Tongue (tissue), 3 donors: ENCODE measurements at places on chromosomes 2 and 18.
A peak's percentile ranks its signal among the peaks of the same experiment; 100 is the strongest.

DNA sequence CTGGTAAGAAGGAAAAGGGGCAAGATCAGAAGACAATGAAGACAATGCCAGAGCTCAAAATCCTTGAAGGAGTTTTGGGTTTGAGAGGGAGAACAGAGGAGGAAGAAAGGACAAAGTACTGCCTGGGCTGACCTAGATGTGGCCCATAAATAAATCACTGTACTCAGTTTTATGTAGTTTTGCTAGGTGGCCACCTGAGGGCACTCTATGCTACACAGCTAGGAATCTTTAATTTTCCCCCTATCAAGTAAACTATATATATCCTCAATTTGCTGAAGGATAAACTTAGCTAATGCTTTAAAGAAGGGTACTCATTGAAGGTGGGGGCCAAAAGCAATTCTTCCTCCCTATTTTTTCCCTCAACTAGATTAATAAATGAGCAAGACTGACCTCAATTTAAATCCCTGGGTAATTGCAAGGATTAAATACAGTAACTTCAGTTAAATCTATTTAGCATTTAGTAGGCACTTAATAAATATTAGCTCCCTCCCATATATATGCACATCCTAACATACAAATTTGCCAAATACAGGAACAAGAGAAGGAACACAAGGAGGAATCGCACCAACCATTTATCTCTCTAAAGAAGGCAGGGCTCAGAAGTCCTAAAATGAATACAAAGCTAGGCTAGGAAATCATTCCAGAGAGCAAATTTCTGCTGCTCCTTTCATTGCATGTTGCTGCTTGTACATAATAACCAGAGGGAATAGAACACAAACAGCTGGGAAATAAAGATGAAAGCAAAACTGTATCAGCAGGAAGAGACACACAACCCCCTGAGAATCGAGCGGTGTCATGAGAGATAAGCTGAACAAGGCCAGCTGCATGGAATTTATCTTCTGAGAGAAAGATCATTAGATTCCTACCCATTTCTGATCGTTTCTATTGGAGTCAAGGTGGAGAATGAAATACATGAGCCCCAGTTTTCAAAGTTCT lies 540.1 kb downstream of the NRXN1 start:
- DNase-seq = peak; percentile 56

DNA sequence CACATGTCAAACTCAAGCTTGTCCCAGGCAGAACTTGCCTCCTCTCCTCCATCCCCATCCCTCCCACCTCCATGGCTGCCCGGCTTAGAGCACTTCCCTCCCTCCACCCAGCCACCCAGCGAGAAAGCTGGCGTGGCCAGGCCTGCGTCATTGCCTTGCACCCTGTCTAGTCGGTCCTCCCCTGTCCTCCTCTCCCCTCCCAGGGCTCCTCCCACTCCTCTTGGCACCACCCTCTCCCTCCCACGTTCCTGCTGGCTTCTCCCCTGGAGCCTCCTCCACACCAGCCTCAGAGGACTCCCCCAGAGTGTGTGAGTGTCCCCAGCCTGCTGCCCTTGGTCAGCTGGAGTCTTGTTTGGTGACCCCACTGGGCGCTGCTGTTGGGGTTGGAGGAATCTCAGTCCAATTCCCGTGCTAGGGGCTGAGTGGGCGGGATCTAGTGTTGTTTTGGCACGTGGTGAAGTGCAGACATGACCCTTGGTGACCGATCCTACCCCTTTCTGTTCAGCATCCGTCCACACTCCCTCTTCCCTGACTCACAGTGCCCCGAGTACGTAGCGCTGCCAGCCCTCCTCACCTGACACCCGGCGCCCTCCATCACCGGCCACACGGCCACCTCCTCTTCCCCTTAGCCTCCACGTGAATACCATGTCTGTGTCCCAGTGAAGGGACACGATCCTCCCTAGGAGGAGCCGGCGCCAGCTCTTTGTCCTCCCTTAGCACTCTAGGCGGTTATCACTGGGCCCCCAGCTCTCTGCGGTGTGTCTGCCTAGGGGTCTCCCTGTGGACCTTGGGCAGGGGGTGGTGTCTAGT lies 41.4 kb downstream of the ATP6V1C2 start:
- DNase-seq = no peak

DNA sequence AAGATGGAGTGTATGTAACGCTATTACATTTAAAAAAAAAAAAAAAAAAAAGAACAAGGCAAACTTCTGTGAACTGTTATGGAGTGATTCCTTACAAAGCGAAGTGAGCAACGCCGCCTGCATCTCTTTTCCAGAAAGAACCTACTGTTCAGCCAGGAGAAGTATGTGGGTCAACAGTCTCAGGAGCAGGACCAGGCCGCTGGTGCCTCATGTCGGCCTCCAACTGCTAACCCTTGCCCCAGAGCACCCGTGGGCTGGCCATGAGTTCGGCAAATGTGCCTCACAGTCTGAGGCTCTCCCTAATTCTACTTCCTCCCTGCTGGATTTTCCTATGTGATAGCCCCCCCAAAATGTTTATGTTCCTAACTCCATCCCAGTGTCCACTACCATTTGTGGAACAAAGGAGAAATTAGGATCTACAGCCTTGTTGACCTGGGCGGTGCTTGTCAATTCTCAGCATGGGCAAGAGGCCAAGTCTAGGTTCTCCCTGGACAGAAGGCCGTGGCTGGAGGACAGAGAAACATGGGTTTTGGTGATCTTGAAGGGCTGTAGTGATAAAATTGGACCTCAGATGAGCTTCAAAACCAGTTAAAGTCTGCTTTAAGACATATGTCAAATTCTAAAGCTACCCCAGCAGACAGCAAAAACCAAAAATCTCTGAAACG lies 15.9 kb downstream of the FAM168B start:
- DNase-seq = no peak

DNA sequence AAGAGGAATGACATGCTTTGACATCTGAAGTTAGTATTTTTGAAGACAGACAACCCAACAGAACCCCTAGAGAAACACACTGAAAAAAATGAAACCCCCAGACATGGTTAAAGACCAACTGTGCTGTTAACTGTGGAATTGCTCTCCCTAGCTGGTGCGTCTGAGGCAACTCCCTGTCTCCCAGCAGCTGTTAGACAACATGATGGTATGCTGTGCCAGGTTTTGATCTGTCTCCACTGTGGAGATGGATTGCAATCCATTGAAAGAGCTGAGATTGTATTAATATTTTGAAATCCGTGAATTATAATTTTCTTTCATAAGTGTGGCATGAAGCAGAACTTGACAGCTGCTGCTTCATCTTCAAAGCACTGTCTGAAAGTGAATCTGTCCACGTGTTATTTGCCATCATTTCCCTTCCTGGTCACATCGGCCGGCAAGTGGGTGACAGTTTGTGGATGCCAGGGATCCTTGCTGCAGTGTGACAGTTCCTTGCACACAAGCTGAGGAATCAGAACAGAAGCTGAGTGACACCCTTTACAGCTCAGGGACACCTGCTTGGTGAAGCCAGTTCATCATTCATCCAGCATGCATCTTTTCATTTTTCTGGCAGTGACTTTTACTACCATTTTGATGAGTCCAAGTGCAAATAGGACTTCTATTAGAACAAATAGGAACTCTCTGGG lies 58.2 kb upstream of the ACSL3 start:
- DNase-seq = peak; percentile 86

DNA sequence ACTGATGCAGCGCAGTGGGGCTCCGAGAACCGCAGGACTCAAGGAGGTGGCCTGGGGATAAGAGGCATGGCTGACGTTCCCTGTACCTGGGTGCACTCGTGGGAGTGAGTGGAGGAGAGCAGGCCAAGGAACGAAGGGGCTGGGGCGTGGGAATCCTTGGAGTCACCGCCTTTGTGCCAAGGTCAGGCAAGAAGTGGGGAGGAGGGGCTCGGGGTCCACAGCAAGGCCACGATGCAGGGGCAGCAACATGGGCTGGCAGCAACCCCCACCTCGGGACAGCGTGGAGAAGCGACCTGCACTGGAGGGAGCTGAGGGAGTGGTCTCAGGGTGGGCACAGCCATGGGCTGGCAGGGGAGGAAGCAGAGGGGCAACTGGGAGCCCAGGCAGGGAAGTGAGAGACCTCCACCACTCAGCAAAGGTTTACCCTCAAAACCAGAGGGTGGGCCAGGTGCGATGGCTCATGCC lies 18.6 kb downstream of the ARID5A start:
- DNase-seq = no peak

GRCh38 chr2:97713296-97714083 lies at the start of gene ZAP70:
ZAP70 (plus strand) TSS chr2:97713576; CDS start chr2:97724037, 10,461 bp downstream.
- no peak for DNase-seq

DNA sequence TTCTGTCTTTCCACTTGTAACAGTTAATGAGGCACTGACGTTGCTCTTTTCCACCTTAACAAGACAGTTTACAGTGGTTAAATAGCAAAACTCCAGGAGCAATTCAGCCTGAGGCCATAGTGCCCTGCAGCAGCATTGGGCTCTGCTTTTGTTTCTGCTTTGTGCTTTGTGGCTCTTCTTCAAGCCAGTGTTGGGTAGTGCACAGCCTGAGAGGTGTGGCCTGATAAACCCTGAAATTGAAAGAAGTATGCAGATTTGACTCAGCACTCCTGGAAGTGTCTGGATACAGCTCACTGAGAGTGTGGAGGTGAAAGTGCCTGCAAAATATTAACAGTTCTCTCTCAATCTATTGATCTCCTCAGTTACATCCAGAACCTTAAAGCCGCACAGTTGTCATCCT lies 63.0 kb downstream of the STK25 start:
- no peak for DNase-seq

DNA sequence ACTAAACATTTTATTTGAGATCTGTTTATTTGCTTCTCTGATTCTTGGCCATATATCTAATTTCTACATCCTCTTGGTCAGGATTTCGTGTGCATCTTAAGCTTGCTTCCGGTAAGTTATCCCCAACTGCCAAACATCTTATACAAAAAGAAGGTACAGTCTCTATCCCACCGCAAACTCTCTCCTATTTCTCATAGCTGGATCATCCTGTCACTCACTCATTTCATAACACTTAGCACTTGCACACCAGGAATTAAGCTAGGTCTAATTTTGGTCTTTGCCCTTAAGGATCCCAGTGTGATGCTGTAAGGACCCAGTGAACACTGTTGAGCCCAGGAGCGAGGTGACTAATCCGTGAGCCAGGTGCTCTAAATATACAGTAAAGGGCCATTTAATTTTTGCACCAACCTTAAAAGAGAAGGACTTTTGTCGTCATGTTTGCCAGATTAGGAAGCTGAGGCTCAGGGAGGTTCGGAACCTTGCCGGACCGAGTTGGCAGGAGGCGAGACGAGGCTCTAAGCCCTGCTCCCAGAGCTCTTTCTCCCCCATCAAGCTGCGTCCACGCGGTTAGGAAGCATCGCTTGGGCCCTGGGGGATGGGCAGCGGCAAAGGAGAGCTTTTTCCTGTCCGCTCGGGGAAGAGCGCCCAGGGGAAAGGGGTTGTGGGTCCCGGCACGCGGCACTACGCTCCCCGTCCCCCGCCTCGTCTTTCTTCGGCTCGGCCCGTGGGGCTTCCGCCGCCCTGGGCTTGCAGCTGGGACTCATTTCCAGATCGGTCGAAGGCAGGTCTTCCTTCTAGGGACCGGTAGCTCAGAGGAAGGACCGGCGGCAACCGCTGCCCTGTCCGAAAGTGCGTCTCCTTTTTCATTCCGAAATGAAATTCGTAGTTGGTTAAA lies 4.1 kb upstream of the ITPRIPL1 start:
- DNase-seq = peak; percentile 40

DNA sequence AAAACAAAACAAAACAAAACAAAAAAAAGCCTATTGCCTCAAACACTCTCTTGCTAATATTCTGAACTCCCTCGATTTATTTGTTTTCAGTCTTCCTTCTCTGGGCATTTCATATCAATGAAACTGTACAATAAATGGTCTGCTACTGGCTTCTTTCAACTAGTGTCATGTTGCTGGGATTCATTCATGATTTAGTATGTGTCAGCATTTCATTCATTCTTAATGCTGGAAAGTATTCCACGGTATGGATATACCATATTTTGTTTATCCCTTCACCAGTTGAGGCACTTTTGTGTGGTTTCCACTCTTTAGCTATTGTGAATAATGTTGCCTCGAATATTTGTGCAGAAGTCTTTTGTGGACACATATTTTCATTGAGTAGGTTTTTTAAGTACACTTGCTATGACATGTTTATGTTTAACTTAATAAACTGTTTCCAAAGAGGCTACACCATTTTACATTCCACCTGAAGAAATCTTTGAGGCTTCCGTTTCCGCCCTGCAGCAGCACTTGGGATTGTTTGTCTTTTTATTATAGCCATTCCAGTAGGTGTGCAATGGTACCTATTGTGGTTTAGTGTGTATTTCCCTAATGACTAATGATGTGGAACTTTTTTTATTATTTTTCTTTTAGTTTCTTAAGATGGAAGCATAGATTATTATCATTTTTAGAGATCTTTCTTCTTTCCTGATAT lies 543.6 kb upstream of the SOX11 start:
- no peak for DNase-seq

- peak; percentile 86 for DNase-seq
Measured at GRCh38 chr2:236843161-236843968, 242.3 kb upstream of the COPS8 start.

DNA sequence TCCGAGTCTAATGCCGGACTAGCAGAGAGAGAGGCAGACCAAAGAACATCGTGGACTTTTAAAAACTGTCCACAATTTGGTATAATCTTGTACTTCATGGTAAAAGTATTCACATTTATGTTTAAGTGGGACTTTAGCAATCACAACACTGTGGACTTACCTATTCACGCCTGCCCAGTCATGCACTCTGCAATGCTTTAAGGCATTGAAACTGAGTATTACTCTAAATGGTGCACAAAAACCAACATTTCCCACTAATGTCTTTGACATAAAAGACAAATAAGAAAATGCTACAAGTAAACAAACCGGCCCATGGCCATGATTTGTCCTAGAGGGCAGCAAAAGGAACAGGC lies 91.3 kb downstream of the ACVR1 start:
- DNase-seq = no peak

- peak; percentile 56 for DNase-seq
Measured at GRCh38 chr2:196959281-196959680, 32.8 kb upstream of the PGAP1 start.

- no peak for DNase-seq
Measured at GRCh38 chr2:238852206-238852869, 4.5 kb downstream of the TWIST2 start.

DNA sequence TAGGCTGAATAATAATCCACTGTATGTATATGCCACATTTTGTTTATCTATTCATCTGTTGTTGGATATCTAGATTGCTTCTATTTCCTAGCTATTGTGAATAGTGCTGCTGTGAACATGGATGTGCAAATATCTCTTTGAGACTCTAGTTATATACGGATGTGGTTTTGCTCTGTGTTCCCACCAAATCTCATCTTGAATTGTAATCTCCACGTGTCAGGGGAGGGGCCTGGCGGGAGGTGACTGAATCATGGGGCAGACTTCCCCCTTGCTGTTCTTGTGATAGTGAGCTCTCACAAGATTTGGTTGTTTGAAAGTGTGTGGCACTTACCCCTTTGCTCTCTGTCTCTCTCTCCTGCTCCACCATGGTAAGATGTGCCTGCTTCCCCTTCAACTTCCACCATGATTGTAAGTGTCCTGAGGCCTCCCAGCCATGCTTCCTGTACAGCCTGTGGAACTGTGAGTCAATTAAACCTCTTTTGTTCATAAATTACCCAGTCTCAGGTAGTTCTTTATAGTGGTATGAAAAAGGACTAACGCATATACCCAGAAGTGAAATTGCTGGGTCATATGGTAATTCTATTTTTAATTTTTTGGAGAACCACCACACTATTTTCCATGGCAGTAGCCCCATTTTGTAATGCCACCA lies 86.1 kb upstream of the UPP2 start:
- DNase-seq = no peak
